ENCODE measurements at places on chromosomes 7 and 10. TPM values are rescaled to one million over a fixed set of nuclear protein-coding genes. Genes with fewer than 3 reads are reported as not detected.

GRCh38 chr10:34957531-34957930 lies 132.6 kb downstream of the CUL2 start:
- no peak for DNase-seq

GRCh38 chr7:44449584-44449928 lies 40.9 kb downstream of the NUDCD3 start:
- no peak for DNase-seq

DNA sequence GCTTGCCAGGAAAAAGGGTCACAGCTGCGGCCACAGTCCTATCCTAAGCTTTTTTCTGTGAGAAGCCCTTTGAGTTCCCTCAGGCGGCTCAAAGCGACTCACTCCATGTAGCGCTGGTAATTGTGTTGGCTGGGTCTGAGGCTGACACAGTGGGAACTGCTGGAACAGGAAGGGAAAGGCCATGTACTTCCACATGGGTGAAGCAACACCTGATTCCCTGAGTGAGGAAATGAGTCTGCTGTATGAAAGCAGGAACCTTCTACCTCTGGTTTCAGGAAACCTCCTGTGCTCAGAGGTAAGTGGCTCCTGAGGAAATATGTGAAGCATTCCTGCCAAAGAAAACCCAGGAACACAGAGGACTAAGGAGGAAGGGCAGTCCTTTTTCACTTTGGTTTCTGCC lies 734.6 kb upstream of the SORCS1 start:
- no peak for DNase-seq

The CHRM2 gene
- total RNA-seq, result 0.08 TPM

The SBDS gene
- 34.1 TPM for total RNA-seq
